ENCODE measurements at places on chromosomes 12 and 14. TPM values are rescaled to one million over a fixed set of nuclear protein-coding genes. Genes with fewer than 3 reads are reported as not detected.

- no peaks in the 10 kb centered on the region for H3K27me3 ChIP-seq
- H3K4me3 ChIP-seq, result no peak overlapping the region
- no peaks in the 10 kb centered on the region for H3K36me3 ChIP-seq
- DNase-seq, result no peak
Measured at GRCh38 chr12:7116196-7116595, 7.2 kb upstream of the C1RL start.

C12orf57 gene
- total RNA-seq, result 186 TPM

- H3K4me3 ChIP-seq, result no peak overlapping the region
- no peak overlapping the region for H3K27ac ChIP-seq
- H3K4me1 ChIP-seq, result peaks cover 10% of the 10 kb centered on the region
- no peak for DNase-seq
Measured at GRCh38 chr12:77214136-77214535, 148.8 kb upstream of the E2F7 start.

VAMP1 gene
- 13.9 TPM for total RNA-seq

- H3K4me1 ChIP-seq, result peaks cover 35% of the 10 kb centered on the region
- H3K36me3 ChIP-seq, result no peaks in the 10 kb centered on the region
- H3K27me3 ChIP-seq, result no peaks in the 10 kb centered on the region
Measured at GRCh38 chr12:53567961-53568808, 58.0 kb downstream of the ATF7 start.

Data from GM23338 (cell line).